Stimulated activated CD8-positive, alpha-beta memory T cell treated with anti-CD3 and anti-CD28 coated beads, Interleukin-4, amount 100 ng/mL, for 4 hours (primary cell): ENCODE measurements at places on chromosomes 7 and 10.

- no peak for DNase-seq
Measured at GRCh38 chr7:47405286-47405904, 176.5 kb downstream of the TNS3 start.

DNA sequence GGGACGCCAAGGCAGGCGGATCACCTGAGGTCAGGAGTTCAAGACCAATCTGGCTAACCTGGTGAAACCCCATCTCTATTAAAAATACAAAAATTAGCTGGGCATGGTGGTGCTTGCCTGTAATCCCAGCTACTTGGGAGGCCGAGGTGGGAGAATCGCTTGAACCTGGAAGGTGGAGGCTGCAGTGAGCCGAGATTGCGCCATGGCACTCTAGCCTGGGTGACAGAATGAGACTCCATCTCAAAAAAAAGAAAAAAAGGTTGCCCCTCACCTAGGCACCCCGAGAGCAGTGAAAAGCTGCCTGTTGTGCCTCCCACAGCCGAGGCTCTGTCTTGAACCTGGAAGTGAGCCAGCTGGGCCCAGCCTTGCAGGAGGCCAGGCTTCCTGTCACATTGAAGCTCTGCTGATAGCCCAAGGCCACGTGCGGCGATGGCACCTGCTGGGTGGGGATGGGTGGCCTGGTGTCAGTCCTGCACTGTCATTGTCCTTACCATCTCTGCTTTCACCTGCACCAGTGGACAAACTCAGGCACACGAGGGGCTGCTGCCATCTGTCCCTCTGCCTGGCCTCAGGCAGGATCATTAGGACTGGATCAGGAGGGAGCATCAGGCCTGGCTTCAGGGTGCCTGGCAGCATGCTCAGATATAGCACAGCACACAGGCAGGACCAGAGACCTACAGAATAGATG is 37.8 kb downstream of the DNAJB12 start:
- DNase-seq: no peak

GRCh38 chr10:22454634-22455033 is 109.3 kb downstream of the SPAG6 start:
- DNase-seq: no peak

- no peak for DNase-seq
Measured at GRCh38 chr7:112596260-112596659, 115.5 kb downstream of the LSMEM1 start.

GRCh38 chr10:109978481-109978880 is 29.3 kb upstream of the ADD3 start:
- peak; percentile 46 for DNase-seq

GRCh38 chr10:77256346-77256745 is 381.3 kb downstream of the KCNMA1 start:
- DNase-seq: no peak

- DNase-seq: no peak
Measured at GRCh38 chr10:1047937-1048336, 982 bp downstream of the IDI1 start.

DNA sequence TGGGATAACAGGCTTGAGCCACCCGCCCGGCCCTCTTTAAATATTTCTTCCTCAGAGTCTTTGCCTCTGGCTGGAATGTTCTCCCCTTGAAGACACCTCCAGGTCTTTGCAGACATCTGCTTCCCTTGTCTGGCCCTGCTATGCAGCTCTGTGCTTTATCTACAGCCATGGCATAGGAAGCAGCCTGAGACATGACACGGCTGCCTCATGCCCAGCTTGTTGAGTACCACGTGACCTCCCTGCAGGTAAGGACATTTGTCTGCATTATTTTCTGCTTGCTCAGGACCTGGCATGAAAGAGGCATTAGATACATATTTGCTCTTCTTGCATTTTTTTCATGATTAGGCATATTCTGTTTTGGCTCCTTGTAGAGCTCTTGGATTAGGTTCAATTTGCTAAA is 113.8 kb upstream of the KLF6 start:
- DNase-seq: no peak

- no peak for DNase-seq
Measured at GRCh38 chr10:88115968-88116367, 252.5 kb downstream of the PTEN start.

GRCh38 chr7:19537942-19538401 is 170.9 kb downstream of the POLR1F start:
- no peak for DNase-seq

DNA sequence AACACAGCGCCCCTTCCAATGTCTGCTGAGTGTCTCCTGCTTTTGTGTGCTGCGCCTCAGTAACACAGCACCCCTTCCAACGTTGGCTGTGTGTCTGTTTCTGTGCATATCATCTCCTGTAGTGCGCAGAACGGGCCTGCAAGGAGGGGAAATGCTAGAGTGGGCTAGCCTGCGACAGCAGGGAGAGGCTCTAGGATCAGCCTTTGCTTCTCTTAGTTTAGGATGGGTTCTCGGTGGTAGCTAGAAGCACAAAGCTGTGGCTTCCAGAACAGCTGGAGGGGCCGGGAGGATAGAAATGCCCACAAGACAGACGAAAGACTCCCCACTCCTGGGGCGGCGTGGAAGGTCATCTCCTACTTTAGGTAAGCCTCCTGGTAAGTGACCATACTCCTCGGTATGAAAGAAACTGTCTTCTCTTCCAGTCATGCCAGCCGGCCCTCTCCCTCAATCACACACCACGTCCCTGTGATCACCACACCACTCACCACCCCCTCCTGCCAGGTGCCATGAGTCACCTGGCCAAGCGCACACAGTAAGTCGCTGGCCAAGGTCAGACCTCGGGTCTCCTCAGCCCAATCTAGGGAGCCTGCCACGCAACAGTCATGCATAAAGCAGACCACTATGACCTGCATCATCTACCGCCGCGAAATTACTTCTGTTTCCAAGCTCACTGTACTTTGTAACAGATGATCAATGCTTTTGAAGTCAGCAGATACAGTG is 4.8 kb downstream of the PITRM1 start:
- DNase-seq: no peak

DNA sequence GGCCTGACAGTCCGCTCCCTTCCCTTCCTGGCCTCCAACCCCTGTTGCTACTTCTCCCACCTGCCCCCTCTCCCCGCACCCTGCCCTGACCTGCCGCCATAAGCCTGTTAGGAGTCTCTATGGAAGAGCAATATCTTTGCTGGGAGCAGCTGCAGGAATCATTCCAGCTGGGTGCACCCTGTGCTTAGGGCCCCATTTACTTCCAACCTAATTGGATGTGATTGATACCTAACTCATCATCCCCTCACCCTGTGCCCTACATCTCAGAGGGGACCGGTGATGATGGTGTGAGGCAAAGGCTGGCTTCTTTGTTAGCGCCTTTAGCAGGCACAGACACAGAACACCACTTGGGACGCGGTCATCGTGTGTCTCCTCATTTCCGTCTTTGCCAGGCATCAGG is 80.0 kb upstream of the FAM180A start:
- no peak for DNase-seq

- DNase-seq: no peak
Measured at GRCh38 chr10:85926986-85927385, 439.6 kb downstream of the GRID1 start.

- no peak for DNase-seq
Measured at GRCh38 chr10:49540056-49540797, 1.3 kb upstream of the ERCC6 start.

DNA sequence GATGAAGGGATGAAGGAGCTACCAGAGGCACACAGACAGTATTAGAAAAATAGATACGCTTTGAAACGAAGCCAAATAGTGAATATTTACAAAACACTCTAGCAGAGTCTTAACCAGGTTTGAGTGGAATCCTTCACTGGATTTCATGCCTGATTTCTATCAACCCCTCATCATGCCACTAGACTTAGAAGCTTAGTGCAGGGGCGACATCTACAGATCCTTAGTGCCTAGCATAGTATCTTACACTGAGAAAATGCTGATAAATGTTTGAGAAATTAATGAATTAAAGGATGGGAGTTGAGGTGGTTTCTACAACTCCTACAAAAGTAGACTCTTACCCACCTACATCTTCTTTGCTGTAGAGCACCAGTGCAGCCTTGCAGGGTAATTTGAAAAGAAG is 54.7 kb upstream of the CCNJ start:
- DNase-seq: no peak

- no peak for DNase-seq
Measured at GRCh38 chr7:141433698-141434097, 117.5 kb upstream of the AGK start.

DNA sequence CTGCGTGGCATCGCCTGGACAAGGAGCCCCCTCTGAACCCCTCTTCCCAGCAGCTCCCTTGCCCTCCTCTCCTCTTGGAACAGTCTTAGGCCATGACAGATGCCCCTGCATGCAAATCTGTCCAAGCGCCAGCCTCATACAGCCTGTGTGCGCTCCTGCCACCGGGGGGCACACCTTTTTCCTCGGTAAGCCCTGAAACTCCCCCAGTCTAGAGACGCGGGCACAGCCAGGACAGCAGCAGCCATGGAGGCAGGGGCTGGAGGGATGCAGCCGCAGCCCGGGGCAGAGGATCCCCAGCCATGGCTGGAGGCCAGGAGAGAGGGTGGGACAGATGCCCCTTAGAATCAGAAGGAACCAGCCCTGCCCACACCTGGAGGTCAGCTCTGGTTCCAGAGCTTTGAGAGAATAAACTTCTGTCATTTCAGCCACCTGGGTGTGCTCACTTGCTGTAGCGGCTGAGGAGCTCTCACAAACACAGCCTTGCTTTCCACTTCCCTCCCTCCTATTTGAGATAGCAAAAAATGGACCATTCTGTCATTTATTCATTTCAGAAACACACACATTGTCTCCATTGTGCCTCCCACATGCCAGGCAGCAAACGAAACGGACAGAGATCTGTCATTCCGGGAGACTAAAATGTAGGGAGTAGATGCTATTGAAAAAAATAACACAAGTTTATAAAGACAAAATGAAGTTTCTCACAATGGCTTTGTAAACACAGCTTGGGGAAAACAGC is 241.5 kb downstream of the WDR37 start:
- DNase-seq: no peak

- DNase-seq: no peak
Measured at GRCh38 chr10:128522551-128523308, 396.5 kb upstream of the MKI67 start.

DNA sequence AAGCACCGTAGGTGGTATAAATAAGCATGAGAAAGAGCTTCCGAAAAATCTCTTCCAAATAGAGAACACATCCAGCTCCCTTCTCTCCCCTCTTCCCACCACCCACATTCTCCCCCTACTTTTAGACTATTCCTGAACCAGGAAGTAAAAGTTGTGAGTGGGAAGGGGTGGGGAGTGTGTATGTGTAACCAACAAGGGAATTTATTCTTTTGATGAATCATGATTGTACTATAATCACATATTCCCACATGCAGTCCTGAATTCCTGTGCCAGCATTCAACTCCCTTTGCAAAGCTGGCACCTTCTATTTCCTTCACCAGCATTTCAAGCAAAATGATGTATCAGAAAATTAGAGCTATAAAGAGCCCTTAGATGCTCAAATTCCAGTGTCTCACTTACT is 230.6 kb upstream of the CHRM2 start:
- no peak for DNase-seq

DNA sequence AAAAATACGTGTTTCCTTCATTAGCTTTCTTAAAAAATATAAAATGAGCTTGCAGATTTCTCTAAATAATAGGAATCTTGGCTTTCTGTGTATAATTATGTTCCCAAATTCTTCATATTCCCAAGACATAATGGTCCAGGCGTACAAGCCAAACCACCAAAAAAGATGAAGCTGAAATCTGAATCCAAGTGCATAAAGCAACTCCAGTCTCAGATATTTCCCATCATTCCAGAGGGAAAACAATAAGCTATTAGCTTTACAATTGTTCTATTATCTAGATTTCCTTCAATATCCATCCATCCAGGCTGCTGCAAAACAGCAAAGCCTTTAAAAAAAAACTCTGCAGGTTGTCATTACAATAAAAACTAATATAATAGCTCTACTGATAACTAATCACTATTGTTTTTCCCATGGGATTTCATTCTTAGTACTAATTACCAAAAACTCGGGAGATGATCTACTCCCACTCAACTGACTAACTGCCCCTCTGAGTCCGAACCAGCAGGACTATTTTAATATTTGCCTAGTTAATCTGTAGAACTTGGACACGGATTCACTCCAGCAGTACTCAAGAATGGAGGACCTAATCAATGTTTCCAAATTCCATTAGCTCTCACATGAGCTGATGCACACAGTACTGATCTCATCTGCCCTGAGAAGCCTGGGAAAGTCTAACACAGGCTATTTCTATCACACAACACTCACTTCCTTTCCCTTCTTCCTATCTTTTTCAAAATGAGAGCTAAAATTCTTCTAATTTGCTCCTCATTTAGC is 108.9 kb upstream of the ASAH2 start:
- DNase-seq: no peak

- DNase-seq: no peak
Measured at GRCh38 chr7:36303202-36304098, 86.2 kb upstream of the ANLN start.

DNA sequence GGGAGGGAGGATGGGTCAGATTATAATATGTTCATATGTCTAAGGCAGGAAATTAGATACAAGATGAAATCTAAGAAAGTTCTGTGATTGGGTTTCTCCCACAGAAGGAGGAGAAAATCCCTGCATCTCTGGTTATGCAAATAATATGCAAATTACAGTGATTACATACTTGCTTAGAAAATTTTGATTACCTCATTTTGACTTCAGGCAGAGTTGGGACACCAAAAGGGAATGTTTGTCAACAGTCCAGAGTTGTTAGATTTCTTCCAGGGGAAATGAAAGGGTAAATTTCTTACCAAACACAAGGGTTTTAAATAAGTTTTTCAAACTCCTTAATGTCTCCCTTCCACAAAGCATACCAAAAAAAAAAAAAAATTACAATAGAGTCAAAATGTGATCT is 101.4 kb upstream of the STEAP1B start:
- no peak for DNase-seq

DNA sequence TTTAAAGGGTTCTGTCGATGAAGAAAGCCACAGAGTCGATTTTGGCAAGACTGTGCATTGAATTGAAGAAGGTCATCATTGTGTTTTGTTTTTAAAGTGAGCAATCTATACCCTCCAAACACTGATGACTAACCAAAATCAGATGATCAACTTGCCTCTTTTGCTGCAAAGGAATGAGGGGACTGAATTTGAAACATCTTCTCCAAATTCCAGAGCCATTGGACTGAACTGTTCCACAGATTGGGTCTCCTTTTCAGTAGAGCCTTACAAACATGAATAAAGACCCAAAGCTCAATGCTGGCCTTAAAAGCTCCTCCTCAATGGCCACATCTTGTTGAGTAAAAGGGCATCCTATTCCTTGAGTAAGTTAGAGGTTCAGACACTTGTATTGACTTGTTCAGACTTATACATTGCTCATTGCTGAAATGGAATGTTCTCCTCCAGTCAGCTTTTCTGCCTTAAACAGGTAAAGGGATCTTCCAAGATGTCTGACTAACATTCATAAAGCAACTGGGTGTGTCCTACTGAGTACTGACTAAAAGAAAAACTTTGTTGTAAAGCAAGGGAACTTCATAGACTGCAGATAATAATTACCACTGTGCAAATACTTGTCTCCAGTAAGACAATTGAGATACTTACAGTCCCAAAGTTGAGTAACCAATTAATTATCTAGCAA is 630.6 kb downstream of the KCNMA1 start:
- DNase-seq: no peak

- DNase-seq: no peak
Measured at GRCh38 chr10:88482220-88482619, 100.9 kb downstream of the RNLS start.
